ENCODE measurements at places on chromosomes 5 and 9. TPM values are rescaled to one million over a fixed set of nuclear protein-coding genes. Genes with fewer than 3 reads are reported as not detected.
A peak's percentile ranks its signal among the peaks of the same experiment; 100 is the strongest.

Gene SLC25A2
- total RNA-seq = 0.52 TPM

- no peak for DNase-seq
- H3K27ac ChIP-seq = no peak overlapping the region
- H3K27me3 ChIP-seq = peaks cover 6% of the 10 kb centered on the region
- H3K4me3 ChIP-seq = no peak overlapping the region
Observed at GRCh38 chr9:104774831-104775573, 11.1 kb downstream of the NIPSNAP3B start.

GRCh38 chr5:58891086-58891970, 308.5 kb downstream of the RAB3C start:
- H3K4me1 ChIP-seq = peaks cover 33% of the 10 kb centered on the region
- no peaks in the 10 kb centered on the region for H3K27me3 ChIP-seq
- H3K27ac ChIP-seq = peak overlapping the region; percentile 78
- no peak overlapping the region for H3K4me3 ChIP-seq
- DNase-seq = peak; percentile 59

DNA sequence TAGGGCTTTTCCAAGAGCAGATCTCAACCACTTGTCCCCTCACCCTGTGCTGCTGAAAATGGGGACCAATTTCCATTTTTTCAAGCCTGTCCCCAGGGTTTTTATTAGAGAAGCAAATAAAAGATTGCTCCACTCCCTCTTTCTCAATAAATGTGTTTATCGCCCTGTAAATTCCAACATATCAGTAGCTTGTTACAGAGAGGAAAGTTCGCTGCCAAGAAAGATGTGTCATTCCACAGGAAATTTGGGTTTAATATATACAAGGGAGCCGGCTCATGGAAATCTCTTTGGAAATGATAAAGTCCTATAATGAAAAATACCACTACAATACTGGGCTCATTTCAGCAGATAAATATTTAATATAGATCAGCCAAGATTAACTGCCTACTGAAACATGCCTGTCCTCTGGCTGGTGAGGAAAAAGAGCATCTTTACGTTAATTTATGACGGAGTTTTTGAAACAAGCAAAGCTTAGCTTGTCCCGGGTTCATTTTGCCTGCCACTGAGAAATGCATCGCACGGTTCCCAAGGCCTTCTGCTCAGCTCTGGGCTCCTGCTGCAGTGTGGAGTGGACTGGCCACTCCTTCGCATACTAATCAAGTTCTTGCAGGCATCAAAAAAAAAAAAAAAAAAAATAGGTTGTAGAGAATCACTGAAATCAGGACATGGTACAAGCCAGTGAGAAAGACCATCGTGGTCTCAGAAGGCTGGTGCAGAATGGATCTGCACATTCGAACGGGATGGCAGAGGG, 84.5 kb downstream of the BRINP1 start:
- H3K36me3 ChIP-seq = no peaks in the 10 kb centered on the region
- H3K4me3 ChIP-seq = no peak overlapping the region
- H3K27ac ChIP-seq = no peak overlapping the region
- no peaks in the 10 kb centered on the region for H3K4me1 ChIP-seq

GRCh38 chr5:175748650-175749049, 90.8 kb downstream of the HRH2 start:
- DNase-seq = no peak
- H3K27me3 ChIP-seq = peaks cover 26% of the 10 kb centered on the region
- H3K36me3 ChIP-seq = no peaks in the 10 kb centered on the region
- no peaks in the 10 kb centered on the region for H3K4me1 ChIP-seq

DNA sequence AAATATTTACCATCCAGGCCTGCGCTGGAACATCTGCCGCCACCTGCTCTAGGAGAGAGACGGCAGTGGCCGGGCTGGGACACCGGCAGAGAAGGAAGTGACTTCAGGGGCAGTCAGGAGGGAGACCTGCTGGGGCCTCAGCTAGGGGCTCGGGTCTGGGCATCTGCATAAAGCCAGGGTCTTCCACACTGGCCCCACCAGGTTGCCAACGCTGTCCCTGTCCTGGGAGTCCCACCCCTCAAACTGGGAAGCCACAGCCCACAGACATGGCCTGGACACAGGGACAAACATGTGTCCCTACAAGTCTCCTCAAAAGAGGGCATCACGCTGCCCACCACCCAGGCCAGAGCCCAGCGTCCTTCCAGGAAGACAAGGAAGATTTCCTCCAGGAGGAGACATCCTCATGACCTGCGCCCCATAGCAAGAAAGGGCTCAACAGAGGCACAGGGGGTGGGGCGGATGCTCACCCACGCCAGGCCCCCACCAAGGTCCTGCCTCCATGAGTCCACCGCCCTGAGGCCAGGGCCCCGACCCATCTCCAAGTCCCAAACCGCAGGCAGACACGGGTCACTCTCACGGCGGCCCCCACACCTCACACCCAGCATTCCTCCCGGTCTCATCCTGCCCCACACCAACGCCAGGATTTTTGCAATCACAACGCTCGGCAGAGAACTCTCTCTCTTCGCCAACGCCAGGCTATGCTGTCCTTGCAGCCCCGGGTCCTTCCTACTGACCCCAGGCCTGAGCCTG, 9.0 kb downstream of the VAV2 start:
- no peaks in the 10 kb centered on the region for H3K36me3 ChIP-seq
- H3K27me3 ChIP-seq = no peaks in the 10 kb centered on the region
- DNase-seq = no peak
- no peak overlapping the region for H3K4me3 ChIP-seq

All from activated CD4-positive, alpha-beta T cell treated with anti-CD3 and anti-CD28 coated beads, Interleukin-2, amount 10 ng/mL, durations not matched to agents 7 days and 5 days (primary cell).